ENCODE measurements at places on chromosomes 4 and X.

GRCh38 chr4:55784747-55785146, 34.8 kb upstream of the EXOC1L start:
- DNase-seq: no peak

GRCh38 chr4:142923619-142924018, 77.5 kb upstream of the INPP4B start:
- no peak for DNase-seq

GRCh38 chr4:24796620-24797019, 1.2 kb downstream of the SOD3 start:
- no peak for DNase-seq

- DNase-seq: no peak
These were observed 4.3 kb upstream of the SHROOM3 start for GRCh38 chr4:76430519-76431388.

DNA sequence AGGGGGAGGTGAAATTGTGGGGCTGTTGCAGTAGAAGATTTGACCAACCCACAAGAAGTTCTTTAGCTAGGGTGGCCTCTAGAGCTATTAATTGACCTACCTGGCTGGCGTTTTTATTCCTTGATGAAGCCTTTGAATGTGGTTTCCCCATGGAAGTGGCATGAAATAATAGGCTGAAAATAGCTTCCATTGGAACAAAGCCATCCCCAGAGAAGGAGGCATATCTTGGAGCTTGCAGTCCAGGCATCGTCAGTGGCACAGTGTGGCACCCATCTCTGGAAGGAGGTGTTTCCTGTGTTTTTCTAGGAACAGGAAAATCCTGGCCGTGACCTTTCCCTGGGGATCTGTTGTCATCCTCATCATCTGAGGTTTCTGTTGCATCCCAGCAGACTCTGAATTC, 96.3 kb upstream of the WDR1 start:
- no peak for DNase-seq

DNA sequence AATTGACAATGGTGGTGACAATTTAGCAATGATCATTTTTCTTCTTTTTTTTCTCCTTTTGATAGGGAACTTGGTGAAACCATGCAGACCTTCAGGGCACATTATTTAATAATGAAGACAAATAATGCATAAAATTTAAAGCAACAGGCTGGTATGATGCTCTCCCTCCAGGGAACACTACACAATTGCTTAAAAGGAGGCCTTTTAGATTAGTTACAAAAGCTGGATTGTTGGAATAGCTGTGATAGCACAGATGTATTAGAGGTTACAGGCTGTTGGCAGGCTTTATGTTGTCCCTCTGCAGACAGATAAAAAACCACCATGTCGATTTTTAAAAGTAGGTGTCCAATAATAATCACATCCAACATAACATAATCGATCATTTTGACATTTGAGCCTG, 307.0 kb downstream of the ADGRL3 start:
- DNase-seq: no peak

DNA sequence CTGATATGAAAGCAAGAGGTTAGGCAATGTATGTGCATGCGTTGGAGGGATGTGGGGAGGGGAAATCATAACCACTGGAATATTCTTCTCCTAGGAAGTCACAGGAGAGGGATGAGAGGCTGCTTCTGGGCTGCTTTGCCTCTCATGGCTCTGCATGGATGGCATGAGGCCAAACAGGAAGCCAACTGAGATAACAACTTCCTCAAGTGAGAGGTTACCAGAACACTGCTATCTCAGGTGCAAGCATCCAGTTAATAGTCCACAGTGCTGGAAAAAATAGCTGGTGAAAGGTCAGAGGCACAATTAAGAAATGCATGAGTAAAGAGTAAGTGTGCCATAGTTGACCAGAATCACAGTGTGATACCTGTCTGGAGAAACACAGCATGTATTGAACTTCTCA, 113.3 kb downstream of the ELOVL6 start:
- DNase-seq: peak; percentile 22

GRCh38 chr4:24896056-24896455, 16.8 kb downstream of the CCDC149 start:
- DNase-seq: no peak

DNA sequence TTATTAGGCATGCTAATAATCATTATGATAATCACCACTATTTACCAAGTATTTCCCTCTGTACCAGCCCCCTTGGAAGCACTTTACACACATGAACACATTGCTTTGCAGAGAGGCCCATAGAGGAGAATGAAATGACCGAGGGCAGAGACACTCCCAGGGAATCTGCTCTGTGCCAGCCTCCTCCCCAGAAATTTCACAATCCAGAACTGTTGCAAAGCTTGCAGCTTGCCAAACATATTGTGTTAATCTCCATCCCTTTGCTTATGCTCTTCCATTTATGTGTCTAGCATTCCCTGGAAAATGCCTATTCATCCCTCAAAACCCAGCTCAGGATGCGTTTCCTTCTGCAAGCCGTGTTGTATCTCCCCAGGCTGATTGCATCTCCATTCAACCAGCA, 37.8 kb downstream of the CYTL1 start:
- DNase-seq: no peak

DNA sequence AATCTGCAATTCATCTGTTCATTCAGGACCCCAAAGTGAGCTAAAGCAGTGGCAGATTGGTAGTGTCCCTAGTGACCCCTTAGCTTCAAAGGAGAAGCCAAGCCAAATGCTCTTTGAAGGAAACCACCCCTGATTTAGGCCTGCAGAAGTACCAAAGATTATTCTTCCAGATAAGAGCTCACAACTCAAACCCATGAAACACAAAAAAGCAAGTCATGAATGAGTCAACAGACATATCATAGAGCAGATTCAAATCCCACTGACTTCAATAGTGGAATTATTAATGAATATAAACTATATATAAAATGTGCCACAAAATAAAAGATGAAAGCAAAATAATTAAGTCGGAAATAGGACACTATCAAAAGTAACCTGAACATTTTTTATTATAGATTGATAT, 197.6 kb downstream of the SCFD2 start:
- no peak for DNase-seq

- no peak for DNase-seq
These were observed 81.9 kb downstream of the PDLIM5 start for GRCh38 chr4:94533405-94534223.

- DNase-seq: no peak
These were observed 37.5 kb downstream of the PGRMC1 start for GRCh38 chrX:119273420-119274192.

DNA sequence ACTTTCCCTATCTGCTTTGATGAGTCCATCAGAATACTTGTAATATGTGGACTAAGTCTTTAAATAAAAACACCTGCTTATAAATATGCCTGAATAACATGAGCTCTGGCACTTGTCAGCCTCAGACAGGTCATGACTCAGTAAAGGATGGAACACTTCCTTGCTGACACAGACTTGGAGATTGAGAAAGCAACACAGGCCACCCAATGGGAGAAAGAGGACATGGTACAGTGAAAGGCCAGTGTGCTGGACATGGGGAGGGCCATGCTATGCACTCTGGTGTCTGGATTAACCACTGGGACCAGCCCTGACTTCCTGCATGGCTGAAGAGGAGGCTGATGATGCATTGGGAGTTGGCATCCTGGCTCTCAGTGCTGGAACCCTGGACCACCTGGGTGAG, 149.5 kb downstream of the DHRSX start:
- DNase-seq: no peak

DNA sequence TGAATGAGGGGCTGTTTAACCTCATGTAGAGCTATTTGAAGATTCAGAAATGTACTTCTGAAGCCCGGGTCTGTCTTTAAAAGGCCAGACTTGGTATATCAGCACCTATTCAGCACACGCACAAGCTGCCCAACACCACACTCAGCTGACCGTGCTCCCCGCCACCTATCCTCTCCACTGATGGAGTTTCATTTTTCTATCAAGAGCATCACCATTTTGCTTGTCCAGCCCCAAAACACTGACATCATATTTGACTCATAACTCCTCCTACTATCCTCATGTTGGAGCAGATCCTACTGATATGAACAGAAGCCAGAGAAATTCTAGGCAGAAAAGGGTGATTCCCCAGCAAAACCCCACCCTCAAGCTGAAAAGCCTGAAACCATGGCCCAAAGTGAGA, 100.3 kb downstream of the SORBS2 start:
- no peak for DNase-seq

DNA sequence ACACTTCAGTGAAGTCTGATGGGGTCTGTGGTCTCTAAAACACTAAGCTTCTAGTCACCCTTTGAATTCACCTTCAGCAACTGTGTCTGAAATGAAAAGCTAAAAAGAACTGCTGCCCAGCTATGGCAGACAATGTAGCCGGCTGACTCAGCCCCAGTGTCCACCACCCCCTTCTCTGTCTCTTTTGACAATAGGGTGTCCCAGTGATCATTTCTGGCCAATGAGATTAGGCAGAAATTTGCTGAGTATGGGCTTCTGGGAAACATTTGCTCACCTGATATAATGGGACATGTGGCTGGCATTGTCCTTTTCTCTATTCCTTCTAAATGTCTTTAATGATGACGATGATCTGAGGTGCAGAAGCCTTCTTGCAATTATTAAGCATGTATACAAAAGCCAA, 20.6 kb downstream of the IGFBP7 start:
- no peak for DNase-seq

DNA sequence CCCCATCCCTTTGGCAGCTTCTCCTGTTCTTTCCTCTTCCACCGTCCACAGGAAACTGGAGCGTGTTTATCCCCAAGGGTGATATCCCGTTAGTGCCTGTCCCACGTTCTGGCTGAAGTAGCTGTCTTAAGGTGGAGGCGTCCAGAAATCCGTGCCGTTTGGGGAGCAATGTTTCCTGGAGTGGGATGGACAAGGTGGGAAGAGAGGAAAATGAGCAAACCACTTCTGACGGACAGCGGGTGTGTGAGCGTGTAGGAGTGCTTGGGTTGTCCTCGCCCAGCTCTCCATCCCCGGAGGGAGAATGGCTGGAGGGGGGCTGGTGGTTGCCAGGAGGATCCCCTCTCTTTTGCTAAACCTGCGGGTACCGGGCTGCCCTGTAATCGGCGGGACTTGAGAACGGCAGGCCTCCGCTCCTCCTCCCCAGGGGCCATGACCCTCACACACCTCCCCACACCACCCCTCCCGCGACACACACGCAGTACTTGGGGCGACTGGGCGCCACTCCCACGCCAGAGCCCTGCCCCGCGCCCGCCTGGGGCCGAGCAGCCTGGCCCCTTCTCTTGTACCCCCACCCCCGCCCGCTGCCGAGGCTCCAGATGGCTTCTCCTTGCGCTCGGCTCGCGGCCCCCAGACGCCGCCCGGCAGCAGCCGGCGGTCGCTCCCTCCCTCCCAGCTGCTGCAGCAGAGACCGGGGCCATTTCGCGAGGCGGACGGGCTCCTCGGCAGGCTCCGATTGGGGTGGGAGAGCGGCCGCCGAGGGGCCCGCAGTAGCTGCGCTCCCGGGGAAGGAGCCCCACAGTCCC, 13.9 kb upstream of the PRDM8 start:
- DNase-seq: no peak

DNA sequence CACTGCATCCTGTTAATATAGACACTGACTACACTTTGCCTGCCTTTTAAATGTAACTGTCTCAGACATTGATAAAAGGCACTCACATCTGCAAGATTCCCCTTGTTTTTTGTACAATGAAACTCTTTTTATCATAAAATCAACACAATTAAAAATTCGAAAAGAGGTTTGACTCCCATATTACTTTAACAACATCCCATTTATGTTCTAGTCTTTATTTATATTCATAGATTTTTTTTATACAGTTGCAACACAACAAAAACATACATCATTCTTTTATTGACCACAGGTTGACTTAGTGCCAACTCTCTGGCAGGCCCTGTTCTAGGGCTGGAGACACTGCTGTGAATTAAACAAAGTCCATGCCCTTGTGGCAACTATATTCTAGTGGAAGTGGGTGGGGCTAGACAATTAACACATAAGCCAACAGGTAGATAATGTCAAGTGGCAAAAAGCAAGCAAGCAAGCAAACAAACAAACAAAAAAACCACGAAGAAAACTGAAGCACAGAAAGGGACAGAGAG, 36.8 kb downstream of the ANK2 start:
- no peak for DNase-seq

DNA sequence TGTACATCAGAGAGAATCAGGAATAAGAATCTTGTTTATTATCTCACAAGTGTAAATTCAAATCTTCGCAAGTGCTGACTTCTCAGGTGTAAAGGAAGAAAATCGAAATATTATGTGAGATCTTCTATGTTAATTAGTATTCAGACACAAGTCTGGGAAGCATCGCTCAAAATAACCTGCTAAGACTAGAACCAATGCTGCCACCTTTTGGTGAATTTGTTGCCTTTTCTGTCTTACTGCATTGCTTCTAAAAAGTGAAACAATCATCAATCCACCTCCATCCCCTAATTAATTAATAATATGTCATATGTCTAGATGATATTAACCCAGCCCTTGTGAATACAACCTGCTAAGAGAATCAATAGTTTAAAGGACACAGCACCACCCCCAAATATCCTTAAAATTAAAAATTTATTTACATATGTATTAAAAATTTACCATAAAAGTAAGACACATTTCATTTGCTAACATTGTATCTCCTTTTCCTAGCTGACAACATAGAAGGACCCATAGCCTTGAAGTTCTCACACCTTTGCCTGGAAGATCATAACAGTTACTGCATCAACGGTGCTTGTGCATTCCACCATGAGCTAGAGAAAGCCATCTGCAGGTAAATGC, 3.5 kb downstream of the EPGN start:
- peak; percentile 12 for DNase-seq

DNA sequence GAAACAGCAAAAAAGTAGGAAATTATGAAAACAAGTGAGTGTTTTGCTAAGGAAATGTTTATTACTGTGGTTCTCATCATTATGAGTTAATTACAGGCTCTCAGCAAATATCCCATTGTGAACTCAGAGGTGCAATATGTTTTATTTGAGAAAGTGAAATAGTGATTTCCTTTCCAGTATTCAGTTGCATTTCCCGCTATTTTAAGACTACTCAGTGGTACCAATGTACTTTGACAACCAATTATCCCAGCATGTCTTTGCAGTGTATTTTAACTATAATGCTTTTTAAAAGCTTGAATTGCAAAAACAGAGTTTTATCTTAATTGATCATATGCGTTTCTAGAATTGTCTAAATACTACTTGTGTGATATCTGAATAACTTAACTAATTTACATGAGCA, 383.8 kb upstream of the TENM3 start:
- DNase-seq: no peak

DNA sequence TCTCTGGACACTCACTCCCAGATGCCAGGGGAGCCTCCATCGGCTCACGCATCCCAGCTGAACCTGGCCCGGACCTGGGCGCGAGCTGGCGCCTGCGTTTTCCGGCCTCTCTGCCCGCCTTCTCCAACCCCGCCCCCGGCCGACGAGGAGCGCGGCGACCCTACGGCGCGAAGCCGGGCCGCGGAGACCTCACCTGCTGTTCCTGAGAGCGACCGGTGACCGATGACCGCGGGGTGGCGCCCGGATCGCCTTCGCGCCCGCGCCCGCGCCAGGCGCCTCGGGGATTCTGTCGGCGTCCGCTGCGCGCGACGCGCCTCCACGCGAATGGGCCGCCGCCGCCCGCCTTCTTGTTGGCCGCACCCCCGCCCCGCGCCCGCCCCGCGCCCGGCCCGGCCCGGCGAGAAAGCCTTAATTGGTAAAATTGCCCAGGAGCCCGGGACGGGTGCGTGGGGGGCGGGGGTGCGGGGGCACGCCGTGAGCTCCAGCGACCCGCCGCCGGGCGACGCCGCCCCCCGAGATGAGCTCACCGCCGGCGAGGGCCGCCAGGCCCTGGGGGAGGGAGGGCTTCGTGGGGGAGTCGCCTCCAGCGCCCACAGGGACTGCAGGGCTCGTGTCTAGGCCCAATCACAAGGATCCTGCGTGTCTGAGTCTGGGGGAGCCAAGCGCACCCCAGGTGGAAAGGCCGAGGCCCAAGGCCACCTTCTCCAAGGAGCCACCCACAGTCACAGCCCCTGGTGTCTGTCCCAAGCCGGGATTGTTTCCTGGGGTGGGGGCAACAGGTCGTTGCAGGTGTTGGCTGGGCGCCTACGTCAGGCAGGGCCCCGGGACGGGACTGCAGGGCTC, at the start of gene FLNA:
Gene FLNA (minus strand): TSS at position 322 of the 843 bp plus-strand sequence. CDS start 3,389 bp downstream, outside the sequence.
- DNase-seq: no peak
